Pancreas (tissue), 10 donors: ENCODE measurements at places on chromosomes 12 and 14. TPM values are rescaled to one million over a fixed set of nuclear protein-coding genes. Genes with fewer than 3 reads are reported as not detected.
A peak's percentile ranks its signal among the peaks of the same experiment; 100 is the strongest.

DNA sequence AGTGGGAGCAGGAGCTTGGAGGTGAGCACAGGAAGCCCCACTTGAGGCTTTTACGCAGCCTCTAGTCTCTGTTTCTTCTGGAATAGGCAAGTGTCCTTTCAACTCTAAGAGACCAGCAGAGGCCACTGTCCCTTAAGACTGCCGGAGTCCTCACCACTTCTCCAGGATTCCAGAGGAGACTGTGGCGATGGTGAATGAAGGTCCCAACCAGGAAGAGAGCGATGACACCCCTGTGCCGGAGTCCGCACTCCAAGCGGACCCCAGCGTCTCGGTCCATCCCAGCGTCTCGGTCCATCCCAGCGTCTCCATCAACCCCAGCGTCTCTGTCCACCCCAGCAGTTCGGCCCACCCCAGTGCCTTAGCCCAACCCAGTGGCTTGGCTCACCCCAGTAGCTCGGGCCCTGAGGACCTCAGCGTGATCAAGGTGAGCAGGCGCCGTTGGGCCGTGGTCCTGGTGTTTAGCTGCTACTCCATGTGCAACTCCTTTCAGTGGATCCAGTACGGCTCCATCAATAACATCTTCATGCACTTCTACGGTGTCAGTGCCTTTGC lies 442 bp downstream of the FLVCR2 start:
- H3K27me3 ChIP-seq: no peaks in the 10 kb centered on the region
- H3K36me3 ChIP-seq: no peaks in the 10 kb centered on the region
- no peak overlapping the region for H3K27ac ChIP-seq

DNA sequence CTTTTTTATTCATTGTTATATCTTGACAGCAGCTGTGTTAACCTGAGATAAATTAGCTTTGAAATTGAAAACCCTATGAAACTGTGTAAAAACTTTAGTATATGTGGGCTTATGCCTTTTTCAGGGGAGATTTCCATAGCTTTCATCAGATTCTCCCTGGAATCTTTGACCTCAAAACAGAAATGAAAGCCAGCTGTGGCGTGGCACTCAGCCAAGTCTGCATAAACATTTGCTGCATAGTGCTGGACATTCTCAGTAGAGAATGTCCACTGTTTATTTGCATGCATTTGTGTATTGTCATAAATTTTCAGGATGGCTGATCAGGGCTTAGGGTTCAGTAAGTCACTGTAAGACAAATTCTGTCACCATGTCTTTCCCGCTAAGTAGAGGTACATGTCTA lies 115.3 kb upstream of the NAP1L1 start:
- H3K36me3 ChIP-seq: no peaks in the 10 kb centered on the region
- no peak for DNase-seq
- H3K27ac ChIP-seq: no peak overlapping the region
- H3K27me3 ChIP-seq: no peaks in the 10 kb centered on the region

DNA sequence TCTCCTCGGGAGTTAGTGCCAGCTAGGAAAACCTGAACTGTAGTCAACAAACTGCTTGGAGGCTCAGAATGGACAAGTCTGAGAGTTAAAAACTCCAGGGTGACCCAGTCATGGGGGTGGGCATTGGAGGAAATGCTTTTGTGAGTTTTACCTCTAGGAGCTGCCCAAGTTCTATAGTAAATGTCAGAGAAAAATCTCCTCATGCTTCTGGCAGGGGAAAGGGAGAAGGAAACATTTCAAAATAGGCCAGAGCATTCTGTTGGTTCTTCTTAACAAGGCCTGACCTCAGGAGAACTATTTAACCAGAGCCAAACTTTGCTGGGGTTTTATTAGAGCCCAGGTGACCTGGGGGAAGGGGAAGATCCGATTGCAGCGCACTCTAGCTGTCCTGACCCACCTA lies 12.3 kb downstream of the NINJ2 start:
- H3K27ac ChIP-seq: no peak overlapping the region
- DNase-seq: no peak
- no peaks in the 10 kb centered on the region for H3K27me3 ChIP-seq
- no peaks in the 10 kb centered on the region for H3K4me1 ChIP-seq

GRCh38 chr14:29282169-29282568 lies 515.6 kb downstream of the FOXG1 start:
- no peak overlapping the region for H3K4me3 ChIP-seq
- DNase-seq: no peak
- H3K27ac ChIP-seq: no peak overlapping the region

Gene A2M
- 58.7 TPM for total RNA-seq

GRCh38 chr14:63672417-63673180 lies 30.9 kb upstream of the WDR89 start:
- H3K36me3 ChIP-seq: no peaks in the 10 kb centered on the region
- no peaks in the 10 kb centered on the region for H3K27me3 ChIP-seq
- peaks cover 30% of the 10 kb centered on the region for H3K4me1 ChIP-seq
- H3K4me3 ChIP-seq: no peak overlapping the region

- no peak for DNase-seq
- no peaks in the 10 kb centered on the region for H3K4me1 ChIP-seq
- no peaks in the 10 kb centered on the region for H3K36me3 ChIP-seq
- no peak overlapping the region for H3K27ac ChIP-seq
- peaks cover 3% of the 10 kb centered on the region for H3K27me3 ChIP-seq
- no peak overlapping the region for H3K4me3 ChIP-seq
These were observed 791 bp downstream of the TMEM233 start for GRCh38 chr12:119594399-119594730.

DNA sequence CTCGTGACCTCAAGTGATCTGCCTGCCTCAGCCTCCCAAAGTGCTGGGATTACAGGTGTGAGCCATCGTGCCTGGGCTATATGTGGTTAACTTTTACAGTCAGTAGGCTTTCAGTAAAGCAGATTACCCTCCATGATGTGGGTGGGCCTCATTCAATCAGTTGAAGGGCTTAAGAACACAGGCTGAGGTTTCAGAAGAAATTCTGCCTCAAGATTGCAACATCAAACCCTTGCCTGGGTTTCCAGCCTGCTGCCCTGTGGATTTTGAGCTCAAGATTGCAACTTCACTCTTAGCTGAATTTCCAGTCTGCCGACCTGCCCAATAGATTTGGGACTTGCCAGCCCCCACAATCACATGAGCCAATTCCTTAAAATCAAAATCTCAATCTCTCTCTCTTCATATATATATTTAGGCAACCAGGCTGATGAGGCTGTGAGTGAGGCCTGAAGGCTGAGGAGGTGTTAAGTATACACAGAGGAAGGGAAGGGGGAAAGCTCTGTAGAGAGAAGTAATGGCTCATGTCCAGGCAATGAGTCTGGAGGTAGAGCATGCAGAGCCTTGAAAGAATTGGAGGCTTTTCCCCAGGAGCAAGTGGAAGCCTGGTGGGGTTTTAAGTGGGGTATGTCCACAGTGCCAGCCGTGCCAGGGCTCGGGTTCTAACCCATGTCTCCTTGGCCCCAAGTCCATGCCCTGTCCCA lies 33.3 kb upstream of the ACTN1 start:
- no peaks in the 10 kb centered on the region for H3K36me3 ChIP-seq
- H3K27me3 ChIP-seq: no peaks in the 10 kb centered on the region
- H3K4me3 ChIP-seq: no peak overlapping the region
- DNase-seq: no peak

Gene CEP170B
- 19.7 TPM for total RNA-seq

Gene EML5
- total RNA-seq: 1.3 TPM

Gene ASIC1
- total RNA-seq: 0.14 TPM

DNA sequence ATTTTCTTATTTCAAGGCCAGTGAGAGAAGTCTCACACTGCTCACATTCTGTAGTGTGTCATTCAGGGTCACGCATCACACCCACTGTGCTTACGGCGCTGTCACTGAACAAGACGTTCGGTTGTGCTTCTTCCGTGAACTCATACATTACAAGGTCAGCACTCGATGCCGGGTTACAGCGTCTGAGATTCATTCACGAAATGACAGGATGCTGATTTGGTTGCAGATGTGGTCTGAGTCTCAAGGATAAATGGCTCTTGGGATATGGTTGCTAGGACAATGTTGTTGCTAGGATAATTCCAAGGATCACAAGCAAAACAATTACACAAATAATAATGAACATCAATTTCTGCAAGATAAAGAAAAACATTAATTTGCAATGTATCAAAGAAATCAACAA lies 47.4 kb downstream of the STX2 start:
- H3K27ac ChIP-seq: no peak overlapping the region
- H3K4me1 ChIP-seq: no peaks in the 10 kb centered on the region
- H3K4me3 ChIP-seq: no peak overlapping the region
- no peak for DNase-seq
- H3K27me3 ChIP-seq: no peaks in the 10 kb centered on the region

Gene ING4
- total RNA-seq: 14.9 TPM

Gene KRT75
- total RNA-seq: not detected

Gene MANSC4
- total RNA-seq: not detected

Gene HSPA2
- 4.7 TPM for total RNA-seq

Gene COL2A1
- total RNA-seq: not detected

Gene LMNTD1
- not detected for total RNA-seq

- H3K27ac ChIP-seq: no peak overlapping the region
- peaks cover 5% of the 10 kb centered on the region for H3K4me1 ChIP-seq
- no peak overlapping the region for H3K4me3 ChIP-seq
- H3K27me3 ChIP-seq: no peaks in the 10 kb centered on the region
- no peaks in the 10 kb centered on the region for H3K36me3 ChIP-seq
These were observed 266.9 kb downstream of the CCDC91 start for GRCh38 chr12:28456934-28457710.

DNA sequence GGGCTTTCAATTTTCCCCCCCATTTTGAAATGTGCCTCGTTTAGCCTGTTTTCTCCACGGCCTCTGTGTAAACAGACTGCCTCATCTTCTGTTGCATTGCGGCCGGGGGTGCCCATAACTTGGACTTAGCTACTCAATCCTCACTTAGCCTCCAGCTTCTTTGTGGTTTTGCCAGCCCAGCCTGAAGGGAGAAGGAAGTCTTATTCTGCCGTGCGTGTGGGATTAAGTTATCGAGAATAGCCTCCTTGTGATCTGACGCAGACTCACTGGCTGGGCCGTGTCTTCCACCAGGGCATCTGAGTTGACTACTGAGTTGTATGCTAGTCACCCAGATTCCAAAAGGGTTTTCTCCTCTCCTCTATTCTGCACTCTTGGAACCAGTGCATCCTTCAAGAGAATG lies 8.1 kb downstream of the PRKAB1 start:
- H3K4me1 ChIP-seq: peaks cover 8% of the 10 kb centered on the region
- peaks cover 97% of the 10 kb centered on the region for H3K36me3 ChIP-seq
- no peak for DNase-seq
- no peak overlapping the region for H3K4me3 ChIP-seq
- no peak overlapping the region for H3K27ac ChIP-seq

- H3K36me3 ChIP-seq: no peaks in the 10 kb centered on the region
- H3K27me3 ChIP-seq: no peaks in the 10 kb centered on the region
- no peak for DNase-seq
These were observed 51.5 kb downstream of the FAR2 start for GRCh38 chr12:29200586-29200985.

Gene GARIN6
- not detected for total RNA-seq

DNA sequence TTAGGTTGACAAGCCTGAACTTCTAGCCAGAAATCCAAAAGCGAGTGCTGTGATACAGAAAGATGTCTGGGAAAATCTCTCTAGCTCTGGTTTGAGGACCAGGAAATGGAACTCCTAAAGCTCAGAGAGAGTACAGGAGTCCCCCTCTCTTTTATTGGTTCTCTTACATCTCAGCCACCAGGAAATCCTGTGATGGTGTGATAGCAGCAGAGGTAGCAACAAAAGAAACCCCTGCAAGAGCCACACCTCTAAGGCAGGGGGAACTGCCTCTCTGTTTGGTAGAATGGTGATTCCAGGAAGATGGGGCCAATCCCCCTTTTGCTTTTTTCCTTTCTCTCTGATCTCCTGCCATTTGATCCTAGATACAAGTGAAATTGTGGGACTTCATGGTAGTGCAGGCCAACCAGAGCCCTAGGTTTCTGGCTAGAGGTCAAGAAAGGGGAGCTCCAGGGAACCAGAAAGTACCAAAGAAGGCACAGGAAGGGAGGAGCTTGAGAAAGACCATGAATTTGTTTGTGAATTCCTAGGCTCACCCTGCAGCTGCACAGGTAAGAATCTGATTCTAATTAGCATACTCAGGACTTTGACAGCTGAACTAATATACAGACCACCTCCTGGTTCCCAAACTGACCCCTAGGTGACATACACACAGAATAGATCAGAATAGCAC lies 88.5 kb downstream of the PAPLN start:
- no peaks in the 10 kb centered on the region for H3K4me1 ChIP-seq
- no peaks in the 10 kb centered on the region for H3K27me3 ChIP-seq
- no peak overlapping the region for H3K4me3 ChIP-seq
- no peaks in the 10 kb centered on the region for H3K36me3 ChIP-seq
- DNase-seq: no peak
- no peak overlapping the region for H3K27ac ChIP-seq

- no peaks in the 10 kb centered on the region for H3K27me3 ChIP-seq
- no peaks in the 10 kb centered on the region for H3K4me1 ChIP-seq
- DNase-seq: no peak
- H3K4me3 ChIP-seq: no peak overlapping the region
- H3K27ac ChIP-seq: no peak overlapping the region
These were observed 48.0 kb downstream of the SLC17A8 start for GRCh38 chr12:100404769-100405407.

Gene ADCY4
- total RNA-seq: 5.2 TPM

GRCh38 chr12:11731042-11731357 lies 81.5 kb downstream of the ETV6 start:
- no peak overlapping the region for H3K4me3 ChIP-seq
- H3K36me3 ChIP-seq: no peaks in the 10 kb centered on the region
- H3K27ac ChIP-seq: peak overlapping the region; percentile 49
- H3K27me3 ChIP-seq: no peaks in the 10 kb centered on the region
- DNase-seq: no peak
- H3K4me1 ChIP-seq: peaks cover 36% of the 10 kb centered on the region

Gene PSMB11
- total RNA-seq: not detected

Gene PLEKHG3
- 37.4 TPM for total RNA-seq

Gene ZNF891
- 0.57 TPM for total RNA-seq

- peaks cover 7% of the 10 kb centered on the region for H3K4me1 ChIP-seq
- H3K27me3 ChIP-seq: no peaks in the 10 kb centered on the region
- no peaks in the 10 kb centered on the region for H3K36me3 ChIP-seq
- H3K27ac ChIP-seq: peak overlapping the region; percentile 40
These were observed 19.3 kb downstream of the CHD8 start for GRCh38 chr14:21436567-21437062.

Gene CYP46A1
- 1.2 TPM for total RNA-seq

GRCh38 chr12:50215033-50215432 lies 47.9 kb upstream of the CERS5 start:
- no peaks in the 10 kb centered on the region for H3K4me1 ChIP-seq
- no peak overlapping the region for H3K4me3 ChIP-seq
- H3K27ac ChIP-seq: no peak overlapping the region
- H3K27me3 ChIP-seq: no peaks in the 10 kb centered on the region
- no peaks in the 10 kb centered on the region for H3K36me3 ChIP-seq

- no peak overlapping the region for H3K27ac ChIP-seq
- DNase-seq: no peak
- H3K4me3 ChIP-seq: peak overlapping the region; percentile 73
These were observed 1.2 kb upstream of the LRRK2 start for GRCh38 chr12:40223646-40224045.

DNA sequence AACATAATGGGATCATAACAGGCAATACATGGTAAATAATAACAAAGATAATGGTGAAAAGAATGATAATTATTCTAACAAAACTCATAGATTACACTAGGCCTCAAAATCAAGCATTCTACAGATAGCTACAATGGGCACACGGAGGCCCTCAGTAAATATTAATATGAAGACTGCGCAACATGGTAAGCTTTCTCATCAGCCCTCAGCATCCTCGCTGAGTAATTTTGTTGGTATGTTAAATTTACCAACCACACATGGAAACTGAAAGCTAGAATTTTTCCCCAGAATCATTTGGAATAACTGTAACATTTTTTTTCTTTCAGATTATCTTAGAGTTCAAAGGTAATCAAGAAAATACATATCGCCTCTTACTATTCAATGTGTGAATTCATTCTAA lies 74.2 kb upstream of the PYGL start:
- H3K27me3 ChIP-seq: no peaks in the 10 kb centered on the region
- no peak overlapping the region for H3K4me3 ChIP-seq
- H3K36me3 ChIP-seq: no peaks in the 10 kb centered on the region
- no peaks in the 10 kb centered on the region for H3K4me1 ChIP-seq
- H3K27ac ChIP-seq: no peak overlapping the region
